Glomerular endothelial cell (primary cell): ENCODE measurements at places on chromosomes 7 and 10. TPM values are rescaled to one million over a fixed set of nuclear protein-coding genes. Genes with fewer than 3 reads are reported as not detected.

DNA sequence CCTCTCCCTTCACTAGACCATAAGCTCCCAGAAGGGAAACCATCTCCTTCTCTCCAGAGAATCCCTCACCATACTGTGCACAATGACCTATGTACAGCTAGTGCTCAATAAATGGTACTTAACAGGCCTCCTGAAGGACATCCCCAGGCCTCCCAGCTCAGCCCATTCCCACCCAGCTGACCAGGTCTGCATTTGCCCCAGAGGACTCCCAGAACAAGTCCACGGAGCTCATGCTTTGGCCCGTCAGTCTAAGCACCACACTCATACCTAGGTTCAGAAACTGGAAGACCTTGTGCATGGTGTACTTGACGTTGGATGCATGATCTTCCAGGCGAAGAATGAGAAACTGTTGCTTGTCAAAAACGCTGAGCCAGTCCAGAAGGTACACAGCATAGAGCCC, 81.3 kb downstream of the CHST15 start:
- no peak for DNase-seq

- no peak for DNase-seq
Observed at GRCh38 chr10:130967784-130968183, 343.7 kb downstream of the TCERG1L start.

DNA sequence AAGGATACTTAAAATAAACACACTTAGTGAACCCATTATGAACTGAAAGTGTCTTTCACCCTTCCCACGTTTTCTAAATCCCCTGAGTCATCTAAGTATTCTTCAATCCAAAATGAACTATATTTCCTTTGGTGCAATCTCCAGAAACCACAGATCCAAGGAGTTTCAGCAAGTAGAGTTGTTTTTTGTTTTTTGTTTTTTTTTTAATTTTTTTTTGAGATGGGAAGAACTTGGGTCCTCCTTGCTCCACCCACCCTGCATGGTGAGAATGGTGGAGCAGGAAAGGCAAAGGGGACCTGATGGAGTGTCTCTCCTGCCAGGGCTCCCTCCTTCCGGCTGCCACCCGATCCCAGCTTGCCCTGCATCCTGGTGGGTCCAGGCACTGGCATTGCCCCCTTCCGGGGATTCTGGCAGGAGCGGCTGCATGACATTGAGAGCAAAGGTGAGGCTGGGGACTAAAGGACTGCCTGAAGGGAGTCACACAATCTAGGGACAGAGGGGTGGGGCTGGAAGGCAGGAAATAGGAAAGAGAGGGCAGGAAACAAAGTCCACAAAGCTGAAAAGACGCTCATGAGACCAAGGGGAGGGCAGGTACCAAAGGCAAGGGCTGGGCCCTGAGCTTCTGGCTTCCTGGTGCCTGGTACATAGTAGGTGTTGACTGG, 12.1 kb downstream of the ATG9B start:
- DNase-seq: no peak

- peak; percentile 54 for DNase-seq
Observed at GRCh38 chr10:75401569-75402485, at the start of gene ZNF503. ZNF503 (minus strand) TSS chr10:75401764; CDS start chr10:75401419, 345 bp downstream.

- DNase-seq: no peak
Observed at GRCh38 chr10:122390271-122390670, 15.8 kb downstream of the PLEKHA1 start.

GRCh38 chr10:124700293-124701037, 43.7 kb downstream of the FAM53B start:
- no peak for DNase-seq

- DNase-seq: no peak
Observed at GRCh38 chr7:33410266-33410665, 280.9 kb downstream of the BBS9 start.

DNA sequence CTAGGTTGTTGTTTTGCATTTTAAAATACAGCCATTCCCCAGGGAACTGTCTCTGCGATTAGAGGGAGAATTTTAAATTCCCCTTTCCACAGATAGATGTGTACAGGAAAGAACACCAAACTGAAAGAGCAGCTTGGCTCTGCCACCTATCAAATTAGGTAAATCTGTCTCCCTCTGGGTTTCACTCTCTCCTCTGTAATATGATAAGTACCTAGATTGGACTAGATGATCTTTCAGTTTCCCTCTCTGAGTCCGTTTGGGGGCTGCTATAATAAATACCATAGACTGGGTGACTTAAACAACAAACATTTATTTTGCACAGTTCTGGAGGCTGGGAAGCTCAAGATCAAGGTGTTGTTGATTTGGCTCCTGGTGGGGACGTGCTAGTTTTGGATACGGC, 186.0 kb downstream of the KIF20B start:
- DNase-seq: no peak

- DNase-seq: no peak
Observed at GRCh38 chr10:11677480-11677879, 64.7 kb upstream of the ECHDC3 start.

GRCh38 chr7:24972166-24972477, 7.9 kb downstream of the OSBPL3 start:
- no peak for DNase-seq

GRCh38 chr7:55570939-55571338, 1.4 kb downstream of the VOPP1 start:
- DNase-seq: no peak

DNA sequence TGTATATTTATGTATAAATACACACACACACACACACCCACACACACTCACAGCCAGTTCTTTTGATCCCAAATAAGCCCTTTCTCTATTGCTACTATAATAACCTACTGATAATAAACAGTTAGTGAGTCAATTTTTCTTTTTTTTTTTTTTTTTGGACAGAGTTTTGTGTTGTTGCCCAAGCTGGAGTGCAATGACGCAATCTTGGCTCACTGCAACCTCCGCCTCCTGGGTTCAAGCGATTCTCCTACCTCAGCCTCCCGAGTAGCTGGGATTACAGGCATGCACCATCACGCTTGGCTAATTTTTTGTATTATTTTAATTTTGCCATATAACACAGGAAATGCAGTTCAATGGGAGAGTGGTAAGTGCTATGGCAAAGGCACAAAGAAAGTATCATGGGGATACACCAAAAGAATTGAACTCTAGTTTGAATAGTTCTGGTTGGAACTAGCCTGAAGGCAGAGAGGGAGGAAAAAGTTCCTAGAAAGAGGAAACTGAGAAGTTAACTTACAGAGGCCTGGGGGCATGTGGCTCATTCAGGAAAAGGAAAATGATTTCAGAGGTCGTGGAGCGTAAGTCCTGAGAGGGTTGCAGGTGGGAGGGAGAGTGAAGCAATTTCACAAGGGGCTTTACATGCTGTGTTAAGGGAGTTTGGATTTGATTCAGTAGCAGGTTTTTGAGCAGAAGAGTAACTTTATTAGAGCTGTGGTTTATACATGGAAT, 44.4 kb upstream of the JCAD start:
- no peak for DNase-seq

DNA sequence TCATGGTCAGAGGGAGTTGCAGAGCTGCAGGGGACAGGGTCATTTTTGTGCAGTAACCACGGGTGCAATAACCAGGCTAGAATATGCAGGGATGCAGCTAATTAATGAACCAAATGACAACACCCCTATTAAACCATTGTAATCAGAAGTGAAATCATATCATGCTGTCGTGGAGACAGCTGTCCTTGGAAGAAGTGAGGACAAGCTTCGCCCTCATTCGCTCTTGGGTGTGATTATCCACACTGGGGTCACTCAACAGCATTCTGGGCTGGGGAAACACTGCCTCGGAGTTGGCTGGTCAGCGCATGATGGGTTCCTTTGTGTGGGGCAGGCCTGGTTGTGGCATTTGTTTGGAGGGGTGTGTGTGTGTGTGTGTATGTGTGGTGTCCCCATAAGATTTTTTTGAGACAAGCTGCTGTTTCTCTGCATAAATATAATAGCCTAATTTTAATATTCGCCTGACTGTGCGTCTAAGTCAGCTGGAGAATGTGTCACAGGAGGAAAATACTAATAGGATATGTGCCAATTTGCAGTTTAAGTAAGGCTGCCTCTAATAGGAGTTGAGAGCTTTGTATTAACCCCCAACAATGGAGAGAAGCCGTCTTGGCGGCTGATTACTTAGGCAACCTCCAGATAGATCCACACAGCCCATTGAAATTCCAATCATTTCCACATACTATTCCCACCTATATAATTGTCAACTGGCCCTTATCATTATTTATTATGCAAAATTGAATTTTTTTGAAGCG, 149.4 kb downstream of the DNAJB6 start:
- DNase-seq: no peak

DNA sequence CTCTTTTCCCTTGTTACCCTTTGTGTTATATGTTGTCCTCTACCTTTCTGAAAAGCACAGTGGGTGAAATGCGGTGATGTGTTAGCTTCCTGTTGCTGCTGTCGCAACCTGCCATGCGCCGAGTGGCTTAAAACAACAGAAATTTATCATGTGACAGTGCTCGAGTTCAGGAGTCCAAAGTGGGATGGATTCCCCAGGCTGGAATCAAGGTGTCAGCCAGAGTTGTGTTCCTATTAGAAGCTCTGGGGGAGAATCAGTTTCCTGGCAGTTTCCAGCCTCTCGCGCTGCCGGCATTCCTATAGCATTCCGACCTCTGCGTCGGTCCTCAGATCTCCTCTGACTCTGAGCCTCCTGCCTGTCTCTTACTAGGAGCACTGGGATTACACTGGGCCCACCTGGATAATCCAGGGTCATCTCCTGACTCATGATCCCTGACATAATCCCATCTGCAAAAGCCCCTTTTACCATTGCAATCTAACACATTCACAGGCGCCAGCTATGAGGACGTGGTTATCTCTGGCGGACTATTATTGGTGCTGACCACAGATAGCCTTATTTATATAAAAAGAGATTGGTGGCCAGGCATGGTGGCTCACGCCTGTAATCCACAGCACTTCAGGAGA, 207.5 kb downstream of the CUX1 start:
- no peak for DNase-seq

DNA sequence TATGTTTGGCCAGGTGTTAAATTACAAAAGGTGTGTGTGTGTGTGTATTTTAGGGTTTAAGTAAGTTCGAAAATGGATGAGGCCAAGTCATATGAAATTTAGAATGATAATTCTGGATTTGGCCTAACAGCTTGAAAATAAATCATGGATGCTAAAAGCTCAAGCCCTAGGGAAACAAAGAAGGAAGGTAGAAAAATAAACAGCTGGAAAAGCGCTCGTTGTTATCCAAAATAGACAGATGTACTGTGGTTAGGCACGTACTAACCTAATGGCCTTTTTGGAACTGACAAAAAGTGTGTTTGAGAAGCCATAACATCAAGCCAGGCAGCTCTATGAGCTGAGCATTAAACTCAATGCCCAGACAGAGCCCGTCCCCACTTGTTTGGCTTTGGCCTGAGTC, 17.5 kb upstream of the PALS2 start:
- DNase-seq: no peak

DNA sequence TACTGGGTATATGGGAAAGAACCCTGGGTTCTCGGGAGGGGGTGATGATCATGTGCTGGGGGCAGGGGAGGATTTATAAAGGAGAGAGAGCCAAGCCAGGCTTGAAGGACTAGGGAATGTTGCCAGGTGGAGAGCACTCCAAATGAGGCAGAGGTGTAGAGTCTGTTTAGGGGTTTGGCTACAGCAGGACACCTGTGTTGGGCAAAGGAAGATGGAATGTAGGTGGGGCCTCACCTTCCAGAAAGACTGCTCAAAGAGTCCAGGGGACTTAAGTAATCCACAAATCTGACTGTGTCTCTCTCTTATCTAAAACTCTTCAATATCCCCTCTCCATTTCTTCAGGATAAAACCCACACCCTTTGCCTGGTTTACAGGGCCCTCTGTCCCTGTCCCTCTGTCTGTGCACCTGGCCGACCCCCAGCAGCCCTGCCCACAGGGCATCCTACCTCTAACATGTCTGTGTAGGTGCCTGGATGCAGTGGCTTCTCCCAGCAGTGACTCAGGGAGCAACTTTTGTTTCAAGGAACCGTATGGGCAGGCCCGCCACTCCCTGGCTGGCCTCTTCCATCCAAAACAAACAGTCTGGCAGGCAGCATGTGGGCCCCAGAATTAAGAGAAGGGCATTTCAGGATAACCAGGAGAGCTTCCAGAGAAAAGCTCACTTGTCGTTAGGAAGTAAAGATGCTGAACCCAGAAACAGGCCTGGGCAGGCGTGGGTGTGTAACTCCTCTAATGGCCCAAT, 10.6 kb upstream of the PLEKHA1 start:
- no peak for DNase-seq

GRCh38 chr7:37391791-37392672, 56.6 kb downstream of the ELMO1 start:
- no peak for DNase-seq

Gene NUP42
- total RNA-seq: 25.9 and 34.4 TPM in 2 replicates

Gene CYP2C19
- total RNA-seq: not detected in 2 replicates

Gene DIP2C
- 13.5 and 16.5 TPM in 2 replicates for total RNA-seq

Gene ZNF511
- total RNA-seq: 20.1 and 22.2 TPM in 2 replicates

Gene WNT8B
- total RNA-seq: not detected in 2 replicates

Gene AKR1C4
- not detected in 2 replicates for total RNA-seq

Gene TRIL
- total RNA-seq: 0.48 and 1.2 TPM in 2 replicates

Gene ARID5B
- total RNA-seq: 9.5 and 9.9 TPM in 2 replicates

Gene C10orf105
- not detected in 2 replicates for total RNA-seq

Gene LRRTM3
- total RNA-seq: not detected in 2 replicates

Gene EIF3B
- 150 and 181 TPM in 2 replicates for total RNA-seq

Gene SSC4D
- total RNA-seq: 1.4 and 2.0 TPM in 2 replicates

Gene CCDC146
- 1.2 and 5.7 TPM in 2 replicates for total RNA-seq
